Transverse colon (tissue), 4 donors: ENCODE measurements at places on chromosomes 3 and 15.
A peak's percentile ranks its signal among the peaks of the same experiment; 100 is the strongest.

GRCh38 chr3:25458420-25458814 lies 30.4 kb downstream of the RARB start:
- DNase-seq: no peak

DNA sequence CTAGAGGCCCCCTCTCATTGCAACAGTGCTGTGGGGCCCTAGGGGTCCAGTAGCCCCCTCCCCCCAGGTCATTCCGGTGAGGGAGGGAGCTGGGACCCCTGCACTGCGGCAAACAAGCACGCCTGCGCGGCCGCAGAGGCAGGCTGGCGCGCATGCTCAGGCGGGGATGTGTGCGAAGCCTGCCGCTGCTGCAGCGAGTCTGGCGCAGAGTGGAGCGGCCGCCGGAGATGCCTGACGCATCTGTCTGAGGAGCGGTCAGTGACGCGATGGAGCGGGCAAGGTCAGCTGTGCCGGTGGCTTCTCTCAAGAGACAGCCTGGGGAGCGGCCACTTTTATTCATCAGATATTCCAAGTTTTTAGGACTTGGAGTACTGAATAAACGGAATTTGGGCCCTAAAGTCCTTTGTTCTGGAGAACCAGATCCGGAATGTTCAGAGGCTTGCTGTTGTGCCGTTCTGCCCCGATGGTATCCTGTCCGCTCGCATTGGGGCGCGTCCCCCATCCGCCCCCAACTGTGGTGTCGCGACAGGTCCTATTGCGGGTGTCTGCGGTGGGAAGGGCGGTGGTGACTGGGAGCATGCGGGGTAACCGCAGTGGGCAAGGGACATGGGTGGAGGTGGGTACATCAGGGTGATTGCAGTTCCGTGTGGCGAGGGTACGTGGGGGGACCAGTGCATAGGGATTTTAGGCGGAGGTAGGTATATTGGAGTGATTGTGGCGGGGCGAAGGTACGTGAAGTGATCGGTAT lies at the start of the genes SNRPN and SNURF:
Gene SNRPN, plus strand, starts transcription at position 205 of the 748 bp plus-strand sequence. CDS start 19,467 bp downstream, outside the sequence.
Gene SNURF, plus strand, starts transcription at position 205 of the 748 bp plus-strand sequence. Its CDS starts 62 bp downstream, at position 267.
- DNase-seq: peak; percentile 76

GRCh38 chr3:13837751-13838150 lies 42.1 kb downstream of the WNT7A start:
- DNase-seq: no peak

DNA sequence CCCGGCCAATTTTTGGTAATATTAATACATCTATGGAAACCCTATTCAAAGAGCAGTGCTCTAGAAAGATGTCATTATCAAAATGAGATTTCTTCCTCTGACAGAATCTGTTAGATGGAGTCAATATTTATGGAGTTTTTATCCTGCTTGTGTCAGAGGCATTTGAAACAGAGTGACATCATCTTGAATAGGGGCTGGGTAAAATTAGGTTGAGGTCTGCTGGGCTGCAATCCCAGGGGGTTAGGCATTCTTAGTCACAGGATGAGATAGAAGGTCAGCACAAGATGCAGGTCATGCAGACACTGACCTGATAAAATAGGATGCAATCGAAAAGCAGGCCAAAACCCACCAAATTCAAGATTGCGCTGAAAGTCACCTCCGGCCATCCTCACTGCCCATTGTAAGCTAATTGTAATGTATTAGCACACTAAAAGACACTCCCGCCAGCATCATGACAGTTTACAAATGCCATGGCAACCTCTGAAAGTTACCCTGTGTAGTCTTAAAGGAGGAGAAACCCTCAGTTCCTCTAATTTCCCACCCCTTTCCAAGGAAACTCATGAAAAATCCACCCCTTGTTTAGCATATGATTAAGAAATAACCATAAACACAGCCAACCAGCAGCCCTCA lies 27.3 kb upstream of the CCDC50 start:
- no peak for DNase-seq

- no peak for DNase-seq
These were observed 7.1 kb downstream of the COPS2 start for GRCh38 chr15:49148298-49148697.

GRCh38 chr3:197590313-197590962 lies 34.7 kb upstream of the BDH1 start:
- peak; percentile 86 for DNase-seq

GRCh38 chr3:187385296-187385695 lies 17.1 kb downstream of the RTP4 start:
- no peak for DNase-seq

DNA sequence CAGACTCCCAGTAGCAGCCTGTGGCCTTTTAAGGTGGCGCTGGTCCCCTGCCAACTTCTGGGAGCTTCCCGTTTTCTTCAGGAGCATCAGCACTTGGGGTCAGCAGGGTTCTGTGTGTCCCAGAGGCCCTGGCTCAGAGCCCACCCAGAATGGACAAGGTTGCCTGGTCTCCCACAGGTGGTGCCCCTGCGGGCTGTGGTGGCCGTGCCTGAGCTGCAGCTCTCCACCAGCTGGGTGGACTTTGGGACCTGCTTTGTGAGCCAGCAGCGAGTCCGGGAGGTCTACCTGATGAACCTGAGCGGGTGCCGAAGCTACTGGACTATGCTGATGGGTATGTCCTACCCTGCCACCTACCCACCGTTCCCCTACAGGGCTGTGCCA lies 15.5 kb downstream of the ACAA1 start:
- DNase-seq: no peak

- no peak for DNase-seq
These were observed 177.8 kb upstream of the GOLGA6L4 start for GRCh38 chr15:84057714-84058331.

DNA sequence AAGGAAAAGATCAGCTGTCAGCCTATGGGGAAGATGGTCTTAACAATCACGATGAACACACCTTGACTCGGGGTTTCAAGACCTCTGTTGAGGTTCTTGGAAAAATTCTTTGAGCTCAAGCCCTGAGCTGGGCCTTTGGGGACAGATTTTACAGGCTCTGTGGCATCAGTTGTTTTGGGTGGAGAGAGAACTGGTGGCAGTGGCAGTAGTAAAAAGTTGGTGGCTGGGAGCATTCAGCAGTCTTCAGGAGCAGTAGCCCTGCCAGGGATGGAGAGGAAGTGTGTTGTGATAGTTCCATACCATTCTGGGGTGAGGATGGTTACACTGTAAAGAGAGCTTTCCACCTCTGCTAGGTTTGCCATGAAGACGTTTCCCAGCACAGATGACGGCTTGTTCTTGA lies 4.9 kb upstream of the KY start:
- DNase-seq: no peak

GRCh38 chr15:93826790-93827189 lies 404.6 kb upstream of the MCTP2 start:
- no peak for DNase-seq

- DNase-seq: no peak
These were observed 122.5 kb downstream of the CHST2 start for GRCh38 chr3:143242101-143242500.

DNA sequence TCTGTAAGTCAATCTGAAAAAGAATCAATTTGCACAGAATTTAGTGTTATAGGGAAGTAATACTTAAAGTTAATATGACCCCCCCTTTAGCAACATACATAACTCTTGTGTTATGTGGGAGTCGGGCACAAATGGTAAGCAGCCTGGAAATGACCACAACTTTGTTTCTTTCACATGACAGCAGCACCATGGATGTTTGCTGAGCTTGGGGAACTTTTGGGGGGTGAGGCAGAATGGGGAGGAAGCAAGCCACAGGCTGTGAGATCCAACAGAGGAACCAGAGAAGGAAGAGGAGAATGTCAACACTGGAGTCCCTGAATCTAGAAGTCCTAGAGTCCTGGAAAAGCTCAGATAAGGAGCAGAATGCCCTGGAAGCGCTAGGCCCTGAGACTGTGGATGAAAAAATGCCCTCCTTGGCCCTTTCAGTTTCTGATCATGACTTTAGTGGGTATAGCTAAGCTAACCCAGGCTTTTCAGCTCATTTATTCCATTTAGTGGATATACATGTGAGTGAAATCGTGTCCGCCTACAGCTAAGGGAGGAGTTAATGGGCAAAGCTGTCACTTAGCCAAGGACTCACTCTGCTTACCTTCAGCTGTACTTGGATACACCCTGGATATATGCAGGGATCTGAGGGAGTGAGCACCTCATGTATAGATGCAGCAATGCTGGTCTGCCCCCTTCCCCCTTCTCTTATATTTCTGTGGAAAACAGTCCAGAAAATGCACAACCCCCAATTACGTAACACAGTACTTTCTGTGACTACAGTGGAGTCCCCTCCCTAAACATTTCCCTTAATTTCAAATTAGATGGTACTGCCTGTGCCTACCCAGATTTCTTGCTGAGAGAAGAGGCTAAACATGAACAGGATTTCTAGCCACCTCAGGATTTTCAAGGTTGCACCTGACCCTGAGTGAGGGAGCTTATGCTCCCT lies 39.1 kb downstream of the CFAP91 start:
- no peak for DNase-seq

DNA sequence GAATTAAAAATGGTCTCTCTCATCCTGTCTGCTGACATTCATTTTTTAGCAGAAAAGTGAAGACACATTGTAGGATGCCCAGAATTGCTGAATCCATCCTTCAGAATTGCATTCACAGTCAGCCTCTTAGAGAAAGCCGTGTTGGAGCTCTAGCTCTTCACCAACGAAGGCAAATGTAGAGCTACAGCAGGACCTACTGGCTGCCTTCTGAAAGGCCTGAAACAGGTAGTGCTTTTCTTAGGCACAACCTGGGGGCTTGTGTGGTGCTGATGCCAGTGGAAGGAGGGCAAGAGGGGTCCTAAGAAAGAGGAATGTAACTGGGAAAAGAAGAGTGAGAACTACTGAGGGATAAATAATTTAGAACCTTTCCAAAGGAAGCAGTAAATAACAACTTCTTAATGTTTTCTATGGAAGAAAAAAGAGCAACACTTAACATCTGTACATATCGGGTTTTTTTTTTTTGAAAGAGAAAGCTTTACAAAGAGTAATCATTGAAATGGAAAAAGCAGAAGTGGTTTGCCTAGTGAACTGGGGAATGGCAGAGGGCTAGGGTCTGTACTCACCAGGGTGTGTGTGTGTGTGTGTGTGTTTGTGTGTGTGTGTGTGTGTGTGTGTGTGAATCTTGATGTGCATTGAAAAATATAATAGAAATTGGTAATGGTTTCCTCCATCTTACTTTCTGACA lies 297.8 kb downstream of the SATB1 start:
- no peak for DNase-seq

DNA sequence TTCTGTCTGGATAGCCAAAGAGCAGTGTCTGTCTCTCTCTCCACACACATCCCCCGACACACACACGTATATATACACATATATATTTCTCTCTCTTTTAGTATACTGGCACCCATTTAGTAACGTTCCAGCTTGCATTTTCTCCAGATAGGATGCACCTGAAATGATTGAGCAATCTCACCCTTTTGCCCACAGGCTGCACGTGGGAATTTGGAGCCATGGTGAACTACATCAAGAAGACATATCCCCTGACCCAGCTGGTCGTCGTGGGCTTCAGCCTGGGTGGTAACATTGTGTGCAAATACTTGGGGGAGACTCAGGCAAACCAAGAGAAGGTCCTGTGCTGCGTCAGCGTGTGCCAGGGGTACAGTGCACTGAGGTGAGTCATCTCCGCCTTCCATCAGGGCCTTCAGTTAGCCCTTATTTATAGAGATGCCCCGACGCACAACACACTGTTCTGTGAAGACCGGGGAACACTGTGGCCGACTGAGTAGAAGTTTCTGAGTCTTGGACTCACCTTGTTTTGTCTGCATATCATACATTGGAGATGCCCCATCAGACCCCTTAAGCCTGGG lies 45.7 kb downstream of the RLBP1 start:
- no peak for DNase-seq

- no peak for DNase-seq
These were observed 158.0 kb upstream of the TMC3 start for GRCh38 chr15:81532001-81532400.

DNA sequence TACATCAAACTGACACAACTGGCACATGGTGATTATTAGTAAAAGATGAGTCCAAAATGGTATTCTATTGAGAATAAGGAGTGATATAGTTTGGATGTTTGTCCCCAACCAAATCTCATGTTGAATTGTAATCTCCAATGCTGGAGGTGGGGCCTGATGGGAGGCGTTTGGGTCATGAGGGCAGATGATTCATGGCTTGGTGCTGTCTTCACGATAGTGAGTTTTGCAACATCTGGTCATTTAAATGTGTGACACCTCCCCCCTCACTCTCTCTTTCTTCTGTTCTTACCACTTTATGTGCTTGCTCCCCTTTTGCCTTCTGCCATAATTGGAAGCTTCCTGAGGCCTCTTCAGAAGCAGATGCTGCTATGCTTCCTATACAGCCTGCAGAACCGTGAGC lies 90.6 kb downstream of the RSL24D1 start:
- DNase-seq: no peak

- no peak for DNase-seq
These were observed 11.4 kb upstream of the SPTBN5 start for GRCh38 chr15:41905036-41905793.

- no peak for DNase-seq
These were observed 460.8 kb downstream of the ROBO2 start for GRCh38 chr3:77500721-77501120.

GRCh38 chr3:128063865-128064264 lies 11.6 kb downstream of the SEC61A1 start:
- DNase-seq: no peak

- peak; percentile 66 for DNase-seq
These were observed 238.7 kb upstream of the P2RY1 start for GRCh38 chr3:152595975-152596821.

- DNase-seq: no peak
These were observed 138.5 kb upstream of the HES1 start for GRCh38 chr3:193997228-193998122.

- DNase-seq: peak; percentile 14
These were observed 157.9 kb downstream of the CHL1 start for GRCh38 chr3:354432-354831.

DNA sequence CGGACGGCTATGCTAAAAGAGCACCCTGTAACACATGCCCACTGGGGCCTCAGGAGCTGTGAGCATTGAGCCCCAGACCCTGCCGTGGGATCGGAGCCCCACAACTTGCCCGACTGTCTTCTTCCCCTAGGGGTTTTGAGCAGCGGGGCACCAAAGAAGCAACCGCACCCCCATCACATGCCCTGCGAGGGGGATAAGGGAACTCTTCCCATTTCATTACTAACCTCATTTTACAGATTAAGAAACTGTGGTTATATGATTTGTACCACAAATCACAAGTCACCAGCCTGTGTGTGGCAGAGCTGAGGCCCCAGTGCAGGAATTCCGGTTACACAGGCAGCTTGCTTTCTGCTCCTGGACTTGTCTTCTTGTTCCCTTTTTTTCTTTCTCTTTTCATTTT lies 86.2 kb downstream of the CD47 start:
- no peak for DNase-seq

- DNase-seq: peak; percentile 26
These were observed 22.8 kb downstream of the KLHL25 start for GRCh38 chr15:85771781-85772445.

- peak; percentile 44 for DNase-seq
These were observed 507 bp upstream of the JMJD7 start for GRCh38 chr15:41827290-41827879.
